ENCODE measurements at places on chromosomes 2 and 18.

DNA sequence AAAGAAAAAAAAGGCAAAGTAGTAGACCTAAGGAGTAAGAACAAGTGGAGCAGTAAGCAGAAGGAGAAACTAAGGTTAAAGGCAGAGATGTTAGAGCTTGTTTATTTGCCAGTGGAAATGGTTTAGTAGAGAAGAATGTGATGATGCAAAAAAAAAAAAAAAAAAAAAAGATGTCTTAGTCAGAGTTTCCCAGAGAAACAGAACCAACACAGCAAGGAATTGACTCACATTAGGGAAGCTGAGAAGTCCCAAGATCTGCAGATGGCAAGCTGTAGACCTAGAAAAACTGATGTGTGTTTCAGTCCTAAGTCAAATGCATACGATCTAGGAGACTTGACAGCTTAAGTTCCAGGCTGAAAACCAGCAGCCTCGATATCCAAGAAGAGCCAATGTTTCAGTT, 1548.8 kb upstream of the LRRTM1 start:
- no peak for DNase-seq

DNA sequence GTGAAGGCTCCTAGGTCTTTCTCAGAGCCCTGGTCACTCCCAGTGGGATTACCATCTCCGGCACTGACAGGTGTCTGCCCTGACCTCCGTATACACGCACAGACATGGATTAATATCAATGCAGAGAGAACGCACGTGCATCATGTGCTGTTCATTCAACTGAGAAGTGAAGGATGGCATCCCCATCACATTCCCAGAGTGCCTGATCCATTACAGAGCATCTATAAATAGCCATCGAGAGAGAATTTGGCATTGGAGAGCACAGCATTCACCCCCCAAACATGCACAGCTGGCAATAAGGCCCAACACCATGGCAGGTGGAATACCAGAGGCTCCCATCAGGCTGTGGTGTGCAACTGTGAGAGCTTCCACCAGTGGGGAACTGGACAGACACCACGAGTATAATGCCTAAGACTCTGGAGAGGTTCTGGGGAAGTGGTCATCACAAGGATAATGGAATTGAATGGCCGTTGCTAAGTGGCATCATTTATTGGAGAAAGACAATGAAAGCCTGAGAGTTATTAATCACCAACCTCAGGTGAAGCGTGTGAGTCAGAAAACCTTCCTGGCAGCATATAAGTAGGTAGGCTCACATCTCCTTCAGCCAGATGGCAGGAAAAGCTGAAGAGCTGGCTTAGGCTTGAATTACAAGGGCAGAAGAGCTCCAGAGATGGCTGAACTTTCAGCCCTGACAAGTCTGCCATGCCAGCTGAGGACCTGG, 244.5 kb upstream of the ID2 start:
- peak; percentile 26 for DNase-seq

DNA sequence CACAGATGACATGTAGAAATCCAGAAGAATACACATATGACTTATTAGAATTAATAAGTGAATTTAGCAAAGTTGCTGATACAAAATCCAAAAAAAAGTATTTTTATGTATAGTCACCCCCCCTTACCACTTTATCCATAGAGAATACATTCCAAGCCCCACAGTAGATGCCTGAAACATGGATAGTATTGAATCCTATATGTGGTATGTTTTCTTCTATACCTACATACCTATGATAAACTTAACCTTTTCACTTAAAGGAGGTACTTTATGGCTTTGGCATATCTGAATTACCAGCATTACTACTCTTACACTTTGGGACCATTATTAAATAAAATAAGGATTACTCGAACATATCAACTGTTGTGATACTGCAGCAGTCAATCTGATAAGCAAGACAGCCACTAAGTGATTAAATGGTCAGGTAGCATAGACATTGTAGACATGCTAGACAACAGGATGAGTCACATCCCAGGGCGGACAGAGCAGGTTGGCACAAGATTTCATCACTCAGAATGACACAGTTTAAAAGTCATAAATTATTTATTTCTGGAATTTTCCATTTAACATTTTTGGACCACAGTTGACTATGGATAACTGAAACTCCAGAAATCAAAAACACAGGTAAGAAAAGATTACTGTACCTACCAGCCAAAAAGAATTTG, 208.2 kb upstream of the CHAC2 start:
- DNase-seq, result no peak

DNA sequence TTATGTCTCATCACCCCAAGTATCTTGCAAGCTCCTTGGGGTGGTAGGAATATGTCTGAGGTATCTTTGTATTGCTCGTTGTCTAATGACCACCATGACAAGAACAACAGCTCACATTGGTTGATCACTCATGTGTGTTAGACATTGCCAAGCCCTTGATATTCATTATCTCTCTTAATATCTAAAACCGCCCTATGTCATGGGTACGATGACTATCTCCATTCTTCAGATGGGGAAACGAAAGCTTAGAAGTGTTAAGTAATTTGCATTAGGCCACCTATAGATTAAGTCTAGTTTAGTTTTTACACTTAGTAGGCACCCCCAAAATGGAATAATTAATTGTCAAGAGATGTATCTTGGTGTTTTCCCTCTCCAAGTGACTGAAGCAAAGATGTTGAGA, 57.0 kb downstream of the ICOS start:
- DNase-seq, result no peak

DNA sequence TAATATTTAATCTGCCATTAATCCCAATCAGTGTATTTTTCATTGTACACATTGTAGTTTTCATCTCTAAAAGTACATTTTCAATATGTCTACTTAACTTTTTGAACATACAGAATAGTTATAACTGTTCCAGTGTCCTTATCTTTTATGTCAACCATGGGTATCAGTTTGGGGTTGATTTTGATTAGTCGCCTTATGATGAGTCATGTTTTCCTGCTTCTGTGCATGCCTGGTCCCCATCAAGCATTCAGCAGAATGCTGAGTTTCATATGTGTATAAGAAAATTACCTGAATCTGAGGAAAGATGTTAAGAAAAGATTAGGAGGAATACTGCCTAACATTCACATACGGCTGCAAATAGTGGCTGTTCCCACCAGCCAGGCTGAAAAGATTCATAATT, 17.7 kb downstream of the SPDYA start:
- DNase-seq, result no peak

- no peak for DNase-seq
Measured at GRCh38 chr2:160672211-160672610, 178.6 kb upstream of the RBMS1 start.

DNA sequence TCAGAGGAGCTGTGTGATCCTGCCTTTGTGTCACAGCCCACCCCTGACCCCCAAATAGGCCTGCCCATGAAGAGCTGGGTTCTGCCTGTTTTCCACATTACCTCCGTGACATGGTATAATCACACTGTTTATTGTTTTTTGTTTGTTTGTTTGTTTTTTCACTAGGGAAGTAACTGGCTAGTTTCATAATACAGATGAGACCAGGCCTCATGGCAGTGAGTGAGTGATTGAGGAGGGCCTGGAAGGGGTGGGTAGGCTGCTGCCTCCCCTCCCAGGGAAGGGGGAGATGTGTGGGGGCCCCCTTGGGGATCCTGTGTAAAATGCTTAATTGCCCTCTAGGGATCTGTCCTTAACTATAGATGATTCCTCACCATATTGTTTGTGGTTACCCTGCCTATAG, 190.5 kb downstream of the LDLRAD4 start:
- no peak for DNase-seq

DNA sequence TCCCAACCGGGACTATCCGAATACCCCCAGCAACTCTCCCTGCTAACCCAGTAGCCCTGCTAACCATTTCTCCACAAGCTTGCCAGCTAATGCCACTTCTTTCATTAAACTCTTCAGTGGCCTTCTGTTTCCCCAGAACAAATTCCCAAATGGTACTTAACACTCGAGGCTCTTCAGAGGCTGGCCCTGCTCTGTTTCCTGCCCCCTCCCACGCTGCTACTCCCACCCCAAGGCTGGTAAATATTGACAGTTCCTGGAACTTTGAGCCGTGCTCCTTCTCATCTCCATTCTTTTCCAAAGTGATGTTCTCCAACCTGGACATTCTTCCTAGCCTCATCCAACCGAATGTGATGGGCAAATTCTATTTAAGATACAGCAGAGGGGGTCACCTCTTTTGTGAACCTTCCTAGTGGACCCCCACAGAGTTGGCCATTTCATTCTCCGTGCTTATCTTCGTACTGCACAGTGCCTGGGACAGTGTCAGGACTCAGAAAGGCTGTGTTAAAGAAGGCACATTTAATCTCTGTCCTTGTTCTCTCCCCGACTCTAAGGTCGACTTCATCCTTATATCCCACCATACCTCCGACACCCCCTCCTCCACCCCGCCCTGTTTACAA, 3.2 kb upstream of the KIDINS220 start:
- DNase-seq, result no peak

DNA sequence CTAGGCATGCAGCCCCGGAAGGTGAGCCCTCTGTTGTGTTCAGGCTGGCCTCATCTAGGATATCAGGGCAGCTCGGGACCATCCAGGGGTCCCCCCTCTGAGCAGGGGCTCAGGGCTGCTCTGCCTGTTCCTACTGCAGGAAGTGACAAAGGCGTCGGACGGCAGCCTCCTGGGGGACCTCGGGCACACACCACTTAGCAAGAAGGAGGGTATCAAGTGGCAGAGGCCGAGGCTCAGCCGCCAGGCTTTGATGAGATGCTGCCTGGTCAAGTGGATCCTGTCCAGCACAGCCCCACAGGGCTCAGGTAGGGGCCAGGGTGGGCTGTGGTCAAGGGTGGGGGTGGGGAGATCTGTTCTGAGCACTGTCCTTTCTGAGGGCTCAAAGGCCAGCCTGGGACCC, 13.1 kb downstream of the KCNIP3 start:
- no peak for DNase-seq

DNA sequence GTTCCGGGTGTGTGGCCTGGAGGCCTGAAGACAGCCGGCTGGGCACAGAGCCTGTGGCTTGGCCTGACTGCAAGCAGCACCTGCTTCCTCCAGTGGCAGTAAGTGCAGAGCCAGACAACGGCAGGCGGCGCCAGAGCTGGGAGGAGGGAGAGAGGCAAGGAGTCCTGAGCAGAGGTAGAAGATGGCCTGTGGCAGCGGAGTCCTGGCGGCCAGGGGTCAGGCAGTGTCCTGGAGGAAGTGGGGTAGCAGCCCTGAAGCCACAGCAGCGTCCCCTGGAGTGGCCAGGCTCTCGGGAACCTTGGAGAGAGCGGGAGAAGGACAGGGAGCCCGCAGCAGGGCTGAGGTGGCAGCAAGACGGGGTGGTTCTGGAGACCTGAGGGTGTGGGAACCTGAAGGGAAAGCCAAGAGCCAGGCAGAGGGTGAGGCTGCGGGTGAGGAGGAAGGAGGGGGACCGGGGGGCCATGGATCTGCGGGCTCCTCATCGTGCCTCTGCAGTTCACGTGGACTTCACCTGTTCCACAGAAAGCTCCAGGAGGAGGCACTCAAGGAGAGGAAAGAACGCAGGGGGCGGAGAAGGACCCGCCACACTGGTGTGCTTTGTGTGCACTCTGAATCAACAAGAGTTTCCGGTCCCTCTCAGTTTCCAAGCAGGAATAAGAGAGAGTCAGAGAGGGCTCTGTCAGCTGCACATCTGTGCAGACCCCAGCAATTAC, 85.9 kb downstream of the USP40 start:
- DNase-seq, result peak; percentile 39

- DNase-seq, result peak; percentile 26
Measured at GRCh38 chr2:26892922-26893524, 45.1 kb downstream of the DPYSL5 start.

DNA sequence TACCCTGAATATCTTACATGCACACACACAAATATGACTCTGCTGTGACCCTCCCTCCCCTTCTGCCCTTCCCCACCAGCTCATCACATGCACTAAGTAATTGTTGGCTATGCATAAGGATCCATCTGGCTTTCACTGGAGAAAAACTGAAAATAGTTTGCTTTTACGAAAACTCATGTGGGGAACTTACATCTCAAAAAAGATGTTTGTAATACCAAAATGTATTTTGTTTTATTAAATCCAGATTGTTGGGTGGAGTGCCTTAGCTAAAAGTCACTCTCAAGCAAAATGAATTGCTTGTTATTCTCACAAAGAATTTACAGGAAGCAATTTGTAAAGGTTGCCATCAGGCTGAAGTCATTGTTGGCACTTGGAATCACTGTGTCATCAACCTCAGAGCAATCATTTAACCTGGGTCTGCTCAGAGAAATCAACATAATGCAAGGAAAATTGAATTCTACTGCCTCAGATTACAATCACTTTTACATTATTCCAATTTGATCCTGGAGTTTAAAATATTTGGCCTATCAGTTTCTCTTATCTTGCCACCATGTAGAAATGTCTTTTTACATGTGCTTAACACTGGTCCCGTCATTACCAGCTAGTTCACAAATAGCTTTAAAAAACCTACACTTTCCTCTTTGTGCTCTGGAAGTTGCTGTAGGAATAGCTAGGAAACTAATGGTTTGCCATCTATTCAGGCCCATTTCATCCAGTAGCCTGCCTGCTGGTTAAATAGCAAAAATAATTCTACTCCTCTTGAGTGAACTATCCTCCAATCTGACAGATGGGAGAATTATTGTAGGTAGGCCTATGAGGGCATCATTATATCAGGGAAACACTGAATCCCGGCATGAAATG, 90.3 kb upstream of the TMEM17 start:
- DNase-seq, result no peak

DNA sequence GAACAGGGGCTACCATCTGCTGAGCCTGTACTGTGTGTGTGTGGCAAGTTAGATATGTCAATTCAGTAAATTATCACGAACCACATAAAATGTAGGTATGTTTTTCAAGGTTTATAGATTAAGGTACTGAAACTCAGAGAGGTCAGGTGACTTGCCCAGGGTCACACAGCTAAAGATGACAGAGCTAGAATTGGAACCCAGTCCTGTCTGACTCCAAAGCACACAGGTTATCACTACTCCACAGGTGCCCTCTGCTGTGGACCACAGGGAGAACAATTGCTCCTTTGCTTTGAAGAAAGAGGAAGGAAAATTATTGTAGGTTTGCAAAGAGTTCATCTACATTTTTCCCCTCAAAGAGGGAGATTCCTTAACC, 229.7 kb upstream of the AGAP1 start:
- DNase-seq, result no peak

GRCh38 chr2:176464886-176465564, 195.8 kb downstream of the MTX2 start:
- peak; percentile 53 for DNase-seq

DNA sequence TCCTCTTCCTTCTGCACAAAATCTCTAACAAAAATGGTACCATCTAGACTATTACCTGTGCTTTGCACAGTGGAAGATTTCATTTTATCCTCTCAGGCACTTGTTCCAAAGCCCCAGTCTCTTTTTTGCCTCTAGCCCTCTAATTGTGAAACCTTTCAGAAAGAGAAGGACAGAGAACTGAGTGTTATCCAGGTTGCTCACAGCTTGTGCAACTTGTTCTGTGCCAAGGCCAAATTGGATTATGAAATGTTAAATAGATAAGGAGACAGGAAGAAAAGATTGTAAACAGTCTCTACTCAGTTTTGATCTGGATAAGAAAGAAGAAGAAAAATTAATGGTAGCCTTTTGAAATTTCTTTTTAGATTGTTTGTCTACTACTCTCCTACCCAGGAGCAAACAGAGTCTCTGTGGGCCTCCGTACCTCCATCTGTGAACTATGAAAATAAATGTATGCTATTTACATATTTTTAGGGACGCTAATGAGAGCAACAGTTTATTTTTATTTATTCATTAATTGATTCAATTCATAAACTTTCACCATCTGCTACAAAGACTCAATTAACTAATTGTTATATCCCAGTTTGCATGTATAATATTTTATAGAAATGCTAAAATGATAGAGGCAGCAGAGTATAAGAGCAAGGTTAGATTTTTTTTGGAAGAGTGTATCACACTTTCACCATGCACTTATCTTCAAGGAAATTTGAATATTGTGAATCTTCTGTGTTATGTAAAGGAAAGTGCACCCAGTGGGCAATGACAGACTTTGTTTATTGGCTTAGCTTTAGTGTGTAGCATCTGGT, 339.0 kb upstream of the ETAA1 start:
- DNase-seq, result no peak

All from retina (tissue), 1 donor.